ENCODE measurements at places on chromosomes 16 and 17.

DNA sequence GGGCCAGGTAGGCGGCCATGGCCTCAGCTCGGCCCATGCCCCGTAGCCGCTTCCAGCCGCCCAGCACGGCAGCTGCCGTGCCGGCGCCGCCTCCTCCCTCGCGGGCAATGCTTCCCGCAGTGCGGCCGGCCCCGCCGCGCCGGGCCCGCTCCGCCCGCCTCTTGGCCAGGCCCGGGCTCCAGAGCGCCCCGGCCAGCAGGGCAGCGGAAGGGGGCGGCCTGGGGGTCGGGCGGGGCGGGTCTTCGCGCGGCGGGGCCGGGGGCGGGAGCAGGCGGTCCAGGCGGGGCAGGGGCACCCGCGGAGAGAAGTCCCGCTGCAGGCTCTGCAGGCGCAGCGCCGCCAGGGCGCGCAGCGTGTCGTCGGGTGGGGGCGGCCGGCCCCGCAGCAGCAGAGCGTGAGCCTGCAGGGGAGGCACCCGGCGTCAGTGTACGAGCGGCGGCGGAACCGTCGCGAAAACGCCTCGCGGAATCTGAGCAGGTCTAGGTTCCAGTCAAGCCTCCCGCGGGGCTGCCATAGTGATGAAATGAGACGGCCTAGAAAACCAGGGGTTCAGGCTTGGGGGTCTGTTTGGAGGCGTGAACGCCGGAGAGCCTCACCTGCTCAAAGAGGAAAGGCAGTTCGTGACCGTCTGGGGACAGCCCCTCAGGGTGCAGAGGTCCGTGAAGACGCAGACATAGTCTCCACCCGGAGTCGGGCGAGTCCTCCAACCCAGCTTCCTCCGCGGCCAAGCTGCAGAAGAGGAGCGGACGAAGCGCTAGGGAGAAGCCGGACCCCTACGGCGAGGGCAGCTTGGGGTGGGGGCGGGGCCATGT lies 6.6 kb downstream of the PLEKHH3 start:
- DNase-seq, result no peak

- no peak for DNase-seq
Observed at GRCh38 chr16:29702269-29702668, 23.3 kb downstream of the QPRT start.

DNA sequence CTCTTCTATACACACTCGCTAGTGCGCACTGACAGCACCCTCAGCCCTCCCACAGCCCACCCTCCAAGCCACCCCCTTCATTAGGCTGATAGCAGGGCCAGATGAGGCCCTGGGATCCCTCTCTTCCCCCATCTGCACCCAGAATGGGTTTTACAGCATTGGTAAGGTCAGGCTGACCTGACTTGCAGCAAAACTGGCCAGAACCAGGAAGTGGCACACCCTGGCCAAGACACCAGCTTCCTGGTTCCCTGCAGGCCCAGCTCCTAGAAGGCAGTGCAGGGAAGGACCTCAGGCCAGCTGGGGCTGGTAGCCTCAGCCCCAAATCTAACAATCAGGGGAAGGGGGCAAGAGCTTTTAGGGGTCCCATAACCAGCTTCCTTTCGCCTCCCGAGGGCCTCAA lies 50.0 kb upstream of the MRPS23 start:
- no peak for DNase-seq

DNA sequence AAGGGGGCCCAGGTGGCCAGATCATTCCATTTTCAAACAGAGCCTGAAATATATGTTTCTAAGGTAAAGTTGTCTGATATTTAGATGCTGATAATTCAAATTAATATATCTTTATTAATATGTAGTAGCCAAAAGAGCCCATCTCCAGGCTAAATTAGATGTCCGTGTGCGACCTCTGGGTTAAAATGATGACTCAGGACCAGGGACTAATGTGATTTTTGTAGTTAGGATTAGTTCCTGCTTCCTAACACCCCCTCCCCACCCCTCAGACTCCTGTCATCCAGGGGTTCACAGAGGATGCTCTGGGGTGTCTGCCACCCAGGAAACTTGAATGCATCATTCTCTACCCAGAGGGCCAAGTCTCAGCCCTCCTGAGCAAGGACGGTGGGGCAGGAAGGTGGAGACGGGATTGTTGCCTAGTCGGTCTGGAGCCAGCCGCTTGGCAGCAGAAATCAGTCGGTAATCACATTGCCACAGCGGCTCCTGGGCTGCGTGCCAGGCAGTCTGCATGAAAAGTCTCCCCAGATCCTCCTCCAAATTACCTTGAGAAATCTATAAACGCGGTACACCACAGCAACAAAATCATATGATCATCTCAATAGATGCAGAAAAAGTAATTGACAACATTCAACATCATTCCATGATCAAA lies 29.8 kb downstream of the CNGB1 start:
- no peak for DNase-seq

DNA sequence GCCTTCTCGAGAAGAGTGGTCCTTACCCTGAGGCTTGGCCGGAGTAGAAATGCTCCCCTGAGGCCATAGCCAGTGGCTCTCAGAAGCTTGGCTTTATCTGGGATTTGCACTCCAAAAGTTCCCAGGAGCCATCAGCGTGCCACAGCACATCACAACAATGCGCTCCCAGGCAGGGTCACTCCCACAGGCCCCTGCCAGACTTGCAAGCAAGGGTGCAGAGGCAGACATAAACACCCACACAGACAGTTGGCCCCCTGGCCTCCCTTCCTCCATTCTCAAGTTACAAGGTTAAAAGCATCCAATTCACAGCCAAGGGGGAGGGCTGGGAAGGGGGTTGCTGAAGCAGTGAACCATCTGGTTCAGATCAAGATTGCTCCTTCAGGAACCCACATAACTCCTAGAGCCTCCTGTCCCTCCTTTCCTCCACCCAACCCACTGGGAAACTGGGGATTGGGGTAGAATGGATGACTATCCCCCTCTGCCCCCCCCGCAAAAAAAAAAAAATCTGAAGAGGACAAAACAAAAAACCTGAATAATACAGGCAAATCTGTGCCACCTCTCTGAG lies 1.8 kb downstream of the ST3GAL2 start:
- DNase-seq, result peak; percentile 70

- DNase-seq, result no peak
Observed at GRCh38 chr17:17029938-17030337, 12.3 kb upstream of the MPRIP start.

- no peak for DNase-seq
Observed at GRCh38 chr17:8728971-8729370, 15.7 kb downstream of the CCDC42 start.

DNA sequence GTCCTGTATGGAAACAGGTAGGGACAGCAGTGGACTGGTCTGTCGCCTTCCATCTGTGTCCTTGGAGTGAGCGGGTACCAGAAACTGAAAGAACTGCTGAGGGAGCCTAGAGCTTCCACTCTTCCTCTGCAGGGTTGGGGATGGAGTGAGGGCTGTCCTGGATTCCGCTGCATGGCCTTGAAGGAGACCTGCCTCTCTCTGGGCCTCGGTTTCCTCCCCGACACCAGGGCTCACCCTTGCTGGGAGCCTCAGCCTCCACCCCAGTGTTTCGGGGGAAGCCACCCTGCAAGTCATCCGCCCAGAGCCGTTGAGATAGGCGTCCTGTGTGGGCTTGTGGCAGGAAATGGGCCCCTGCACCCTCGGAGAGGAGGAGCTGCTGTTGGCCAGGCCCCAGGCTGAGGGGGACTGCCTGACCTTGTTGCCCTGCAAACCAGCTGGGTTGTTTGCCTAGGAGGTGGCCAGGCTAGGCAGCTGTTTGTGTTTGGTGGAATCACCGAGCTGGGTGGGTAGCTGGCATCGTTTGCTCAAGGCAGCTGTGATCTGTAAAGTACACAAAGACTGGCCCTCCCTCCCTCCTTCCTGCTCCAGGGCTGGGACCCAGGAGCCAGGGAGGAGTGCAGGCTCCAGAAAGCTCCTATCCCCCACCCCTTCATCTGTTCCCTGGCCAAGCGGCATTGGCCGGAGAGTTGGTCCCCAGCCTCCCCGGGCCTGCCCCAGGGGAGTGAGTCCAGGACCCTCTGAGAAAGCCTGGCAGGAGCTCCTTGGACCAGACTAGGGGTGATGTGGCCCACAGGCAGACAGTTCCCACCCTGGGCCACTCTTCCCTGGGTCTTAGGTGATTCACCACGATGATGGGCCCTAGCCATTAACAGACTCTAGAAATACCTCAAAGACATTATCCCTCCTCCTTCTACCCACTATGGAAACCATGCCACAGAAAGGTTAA lies 1.3 kb downstream of the RAB37 start:
- no peak for DNase-seq

DNA sequence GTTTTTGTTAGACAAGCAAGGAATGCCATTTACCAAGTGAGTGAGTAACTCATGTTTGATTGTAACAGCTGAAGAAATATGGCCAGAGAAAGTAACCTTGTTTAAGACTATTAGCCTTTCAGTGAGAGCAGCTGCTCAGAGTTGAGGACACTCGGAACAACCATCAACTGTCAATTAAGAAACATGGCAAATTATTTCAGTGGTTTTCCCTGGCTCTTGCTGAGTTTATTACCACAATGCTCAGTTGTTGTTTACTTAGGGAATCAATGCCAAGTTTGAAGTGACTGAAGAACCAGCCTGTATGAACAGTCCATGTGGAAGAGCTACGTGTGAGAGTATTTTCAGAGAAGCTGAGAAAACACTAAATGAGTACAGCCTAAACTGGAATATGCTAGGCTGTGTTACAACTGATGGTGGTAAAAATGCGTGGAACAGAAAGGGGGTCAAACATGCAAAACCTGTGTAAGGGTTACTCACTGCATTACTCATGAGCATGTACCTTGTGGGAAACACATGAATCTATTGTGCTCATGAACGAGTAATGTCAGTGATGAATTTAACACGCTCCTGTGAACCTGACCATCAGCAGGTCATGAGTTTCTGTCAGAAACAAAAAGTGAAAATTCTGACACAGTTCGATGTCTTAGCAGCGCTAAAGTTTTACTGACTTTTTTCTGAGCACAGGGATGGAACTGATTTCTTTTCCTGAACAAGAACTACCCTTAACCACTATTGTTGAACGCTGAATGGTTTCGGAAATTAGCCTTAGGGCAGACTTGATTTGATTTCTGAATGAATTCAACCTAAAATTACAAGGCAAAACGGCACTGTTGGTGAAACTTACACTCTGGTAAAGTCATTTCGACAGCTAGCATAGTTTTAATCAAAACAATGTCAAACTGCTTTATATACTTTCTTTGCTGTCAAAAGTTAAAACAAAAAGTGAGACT lies 33.5 kb downstream of the GNA13 start:
- no peak for DNase-seq

- no peak for DNase-seq
Observed at GRCh38 chr17:6558932-6559752, 2.8 kb upstream of the PITPNM3 start.

DNA sequence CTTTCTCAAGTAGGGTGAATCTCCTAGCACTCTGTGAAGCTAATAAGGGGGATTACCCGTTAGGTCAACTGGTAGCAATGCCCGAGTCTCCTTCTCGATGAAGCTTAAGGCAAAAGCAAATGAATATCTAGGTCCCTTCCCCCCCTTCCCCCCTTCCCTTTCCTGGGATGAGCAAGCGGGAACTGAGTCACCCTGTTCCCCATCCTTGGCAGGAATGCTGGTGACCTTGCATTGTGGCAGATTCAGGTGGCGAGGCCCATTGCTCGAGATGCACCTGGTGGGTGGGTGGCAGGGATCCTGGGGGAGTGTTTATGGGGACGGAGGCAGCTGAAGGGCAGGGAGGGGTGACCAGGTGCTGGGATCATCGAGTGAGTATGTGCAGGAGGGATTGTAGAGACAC lies 7.1 kb downstream of the NXPH3 start:
- no peak for DNase-seq

- no peak for DNase-seq
Observed at GRCh38 chr16:11597235-11598095, 10.7 kb upstream of the LITAF start.

DNA sequence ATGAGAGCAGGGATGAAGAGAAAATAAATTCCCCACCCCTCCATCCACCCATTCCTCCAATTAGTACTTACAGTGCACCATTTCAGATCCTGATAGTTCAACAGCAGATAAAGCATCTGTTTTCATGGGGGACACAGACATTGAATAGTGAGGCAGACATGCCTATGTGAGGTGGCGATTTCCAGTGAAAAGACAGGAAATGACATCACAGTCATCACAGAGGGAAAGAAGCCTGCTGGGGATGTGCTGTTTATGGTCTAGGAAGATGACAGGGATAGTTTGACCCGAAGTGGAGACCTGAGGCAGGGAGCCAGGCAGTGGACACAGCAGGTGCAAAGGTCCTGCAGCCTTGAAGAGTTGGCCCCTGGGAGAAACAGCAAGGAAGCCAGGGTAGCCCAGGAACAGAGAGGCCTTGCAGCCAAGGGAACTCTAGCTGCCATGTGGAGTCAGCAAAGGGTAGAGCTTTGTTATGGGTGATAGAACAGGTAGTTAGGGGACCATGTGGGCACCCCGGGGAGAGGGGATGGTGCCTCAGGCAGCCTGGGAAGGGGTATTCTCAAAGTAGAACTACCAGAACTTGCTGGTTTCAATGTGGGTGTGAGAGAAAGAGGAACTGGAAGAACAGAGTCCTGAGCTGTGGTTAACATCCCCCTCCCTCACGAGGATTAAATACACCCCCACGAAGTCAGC lies 256.6 kb downstream of the CPPED1 start:
- DNase-seq, result no peak

GRCh38 chr17:40341808-40342503 lies 22.6 kb downstream of the GJD3 start:
- DNase-seq, result peak; percentile 59

DNA sequence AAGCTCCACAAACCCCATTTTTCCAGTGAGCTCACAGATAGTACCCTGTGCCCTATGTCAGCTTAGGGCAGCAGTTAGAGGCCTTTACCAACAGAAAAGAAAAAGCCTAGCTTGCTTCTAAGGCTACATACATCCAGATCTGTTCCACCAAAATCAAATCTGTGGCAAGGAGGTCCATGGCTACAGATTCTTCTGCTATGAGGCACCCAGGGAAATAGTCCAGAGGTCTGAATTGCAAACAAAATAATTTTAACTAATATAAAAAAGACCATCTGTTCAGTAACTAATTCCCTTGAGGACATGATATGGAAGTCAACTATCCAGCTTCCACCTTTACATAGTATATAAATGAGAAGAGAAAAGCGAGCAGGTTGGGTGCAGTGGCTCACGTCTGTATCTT lies 129.3 kb downstream of the PARN start:
- no peak for DNase-seq

DNA sequence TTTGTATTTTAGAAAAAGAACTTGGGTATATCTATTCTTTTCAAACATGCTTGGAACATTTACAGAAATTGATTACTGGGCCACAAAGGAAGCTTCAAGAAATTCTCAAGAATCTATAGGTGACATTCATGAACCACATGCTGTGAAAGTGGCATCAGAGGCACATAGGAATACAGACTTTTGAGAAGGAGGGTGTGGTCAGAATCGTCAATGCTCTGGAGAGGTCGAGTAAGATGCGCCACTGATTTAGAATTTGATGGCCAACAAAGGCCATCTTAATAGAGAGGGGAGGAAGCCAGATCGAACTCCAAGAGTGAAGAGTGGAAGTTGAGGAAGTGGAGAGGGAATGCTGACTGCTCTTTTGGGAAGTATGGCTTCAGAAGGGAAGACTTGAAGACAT lies 3.5 kb upstream of the NSMCE1 start:
- no peak for DNase-seq

- no peak for DNase-seq
Observed at GRCh38 chr16:21327046-21327445, 49.0 kb upstream of the CRYM start.

- no peak for DNase-seq
Observed at GRCh38 chr16:12171206-12171605, 194.7 kb downstream of the SNX29 start.

Measured in skin of body (tissue), 3 donors.